Pulmonary artery endothelial cell (primary cell): ENCODE measurements at places on chromosomes 13 and 19.

DNA sequence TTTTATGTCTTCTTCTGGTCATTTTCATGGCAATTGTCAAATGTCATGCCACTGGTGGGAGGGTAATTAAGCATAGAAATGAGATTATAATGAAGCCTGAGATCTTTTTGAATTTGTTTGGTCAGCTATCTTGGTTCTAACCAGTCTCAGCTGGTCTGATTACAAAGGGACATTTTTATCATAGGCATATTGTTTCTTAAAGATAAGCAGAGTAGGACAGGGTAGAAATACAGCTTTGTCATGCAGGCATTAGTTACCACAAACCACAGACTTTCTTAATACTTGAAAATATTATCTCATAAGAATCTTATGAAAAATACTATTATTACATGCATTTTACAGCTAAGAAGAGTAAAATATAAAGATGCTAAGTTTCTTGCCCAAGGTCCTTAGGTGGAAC lies 1761.5 kb downstream of the PCDH9 start:
- no peak for DNase-seq

DNA sequence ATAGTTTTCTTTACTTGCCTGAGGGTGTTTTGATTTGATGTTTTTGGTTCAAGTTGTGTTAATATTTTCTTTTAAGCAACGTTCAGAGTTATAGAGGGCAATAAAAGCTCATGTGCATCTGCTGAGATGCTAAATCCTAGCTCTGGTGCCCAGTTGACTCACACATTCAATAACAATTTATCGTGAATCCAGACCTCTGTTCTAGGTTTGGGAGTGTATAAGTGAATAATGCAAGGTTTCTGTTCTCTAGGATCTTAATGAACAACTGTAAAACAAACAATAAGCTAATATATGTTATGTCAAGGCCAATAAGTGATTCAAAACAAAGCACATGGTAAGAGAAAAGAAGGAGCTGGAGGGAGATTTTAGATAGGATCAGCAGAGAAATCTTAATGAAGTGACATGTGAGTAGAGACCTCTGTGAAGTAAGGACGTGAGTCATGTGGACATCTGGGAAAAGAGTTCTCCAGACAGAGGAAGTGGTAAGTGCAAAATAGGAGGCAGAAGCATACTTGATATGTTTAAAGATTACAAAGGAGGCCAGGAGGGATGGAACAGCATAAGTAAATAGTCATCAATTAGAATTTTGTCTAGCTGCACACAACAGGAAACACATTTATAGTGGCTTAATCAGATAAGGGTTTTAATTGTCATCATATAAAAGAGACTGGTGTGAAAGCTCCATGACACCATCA lies 278.5 kb upstream of the HTR2A start:
- DNase-seq: no peak

DNA sequence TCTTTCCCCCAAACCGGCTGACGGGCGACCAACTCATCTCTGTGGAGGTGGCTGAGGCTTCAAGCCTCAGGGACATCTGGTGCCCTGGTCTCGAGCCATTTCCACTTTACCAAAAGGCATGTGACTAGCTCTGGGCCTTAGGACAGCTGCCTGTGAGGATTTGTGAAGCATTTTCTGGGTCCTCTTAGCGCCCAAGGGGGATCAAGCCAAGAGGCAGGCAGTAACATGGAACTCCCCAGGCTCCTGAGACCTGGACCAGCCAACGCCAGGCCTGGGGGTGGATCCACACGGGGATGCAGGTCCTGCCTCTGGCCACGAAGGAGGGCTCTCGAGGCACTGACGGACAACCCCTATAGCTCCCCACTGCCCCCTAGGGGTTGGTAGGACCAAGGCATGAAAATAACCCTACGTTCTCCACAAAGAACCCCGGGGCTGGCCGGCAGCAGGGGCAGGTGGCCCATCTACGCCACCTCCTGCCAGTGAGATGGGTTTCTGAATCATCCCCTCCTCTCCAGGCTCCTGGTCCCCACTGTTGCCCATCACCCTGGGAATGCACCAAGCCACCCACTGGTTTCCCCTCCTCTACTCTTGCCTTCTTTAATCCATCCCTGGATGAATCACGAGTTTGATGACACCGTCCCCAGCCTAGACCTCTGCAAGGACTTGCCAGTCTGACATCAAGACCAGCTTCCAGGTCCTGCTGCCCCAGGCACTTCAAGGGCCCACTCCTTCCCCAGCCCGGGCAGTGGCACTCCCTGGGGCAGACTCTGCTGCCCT lies 7.0 kb upstream of the MYDGF start:
- DNase-seq: no peak

- no peak for DNase-seq
Measured at GRCh38 chr13:50334115-50334778, 319.0 kb downstream of the KCNRG start.

DNA sequence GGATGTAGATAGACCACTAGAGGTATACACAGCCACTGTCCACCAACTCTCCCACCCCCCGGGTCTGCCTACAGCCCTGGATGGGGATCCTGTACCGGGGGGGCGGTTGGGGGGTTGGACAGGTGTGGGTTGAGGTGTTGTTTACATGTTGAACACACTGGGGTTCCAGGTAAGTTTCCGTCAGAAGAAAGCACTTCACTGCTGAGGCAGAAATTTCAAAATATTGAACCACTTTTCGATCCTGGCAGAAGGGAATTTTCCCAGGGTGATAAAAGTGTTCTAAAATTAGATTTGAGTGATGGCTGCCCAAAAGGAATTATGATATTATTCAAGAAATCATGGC lies 6.6 kb upstream of the CEACAM16 start:
- DNase-seq: no peak
